ENCODE measurements at places on chromosomes 11 and 22.

DNA sequence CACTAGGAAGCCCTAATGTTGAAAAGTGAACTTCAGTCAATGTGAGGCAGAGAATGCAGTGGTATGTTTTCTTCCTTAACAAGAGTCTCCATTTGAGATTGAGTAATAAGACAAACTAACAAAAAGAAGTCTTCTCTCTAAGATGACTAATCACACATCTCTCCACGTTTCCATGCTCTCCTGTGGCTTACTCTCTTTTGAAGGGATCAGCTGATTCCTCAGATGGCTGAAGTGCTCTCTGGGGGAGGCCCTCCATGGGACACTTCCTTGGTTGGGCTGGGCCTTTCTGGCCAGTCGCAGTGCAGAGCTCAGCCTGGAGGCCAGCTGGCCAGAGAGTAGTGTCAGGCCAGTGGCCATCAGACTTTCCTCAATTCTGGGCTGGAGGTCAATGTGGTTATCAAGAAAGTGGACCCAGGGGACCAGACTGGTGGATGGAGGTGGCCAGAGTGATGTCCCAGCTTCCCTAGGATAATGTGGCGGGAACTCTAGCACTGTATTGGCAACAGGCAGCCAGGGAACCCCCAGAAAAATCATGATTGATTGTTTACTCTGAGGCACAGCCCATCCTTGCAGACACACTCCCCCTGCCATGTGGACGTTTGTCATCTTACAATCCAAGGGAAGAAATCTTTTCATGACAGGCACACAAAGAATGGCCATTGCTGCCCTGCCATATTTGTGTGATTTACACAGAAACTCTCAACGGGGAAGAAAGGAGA is 14.5 kb downstream of the CSRP3 start:
- no peak for DNase-seq

DNA sequence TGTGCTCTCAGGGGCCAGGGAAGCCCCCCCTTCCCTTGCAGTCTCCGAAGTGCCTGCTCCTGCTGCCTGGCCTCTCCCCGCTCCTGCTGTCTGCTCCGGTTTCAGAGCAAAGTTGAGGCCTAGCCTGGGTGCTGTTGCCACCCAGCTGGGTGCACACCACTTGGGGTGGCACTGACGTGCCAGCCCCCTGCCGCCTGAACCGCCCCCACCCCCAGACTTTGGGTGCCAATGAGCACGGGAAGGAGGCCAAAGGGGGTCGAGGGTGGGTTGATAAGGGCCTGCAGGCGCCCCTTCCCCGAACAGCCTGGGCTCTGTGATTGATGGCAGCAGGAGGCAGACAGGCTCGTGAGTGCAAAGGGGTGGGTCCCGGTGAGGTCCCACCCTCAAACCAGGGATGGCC is 48.2 kb downstream of the EMSY start:
- no peak for DNase-seq

- no peak for DNase-seq
These were observed 10.3 kb downstream of the IGLL5 start for GRCh38 chr22:22897947-22898346.

DNA sequence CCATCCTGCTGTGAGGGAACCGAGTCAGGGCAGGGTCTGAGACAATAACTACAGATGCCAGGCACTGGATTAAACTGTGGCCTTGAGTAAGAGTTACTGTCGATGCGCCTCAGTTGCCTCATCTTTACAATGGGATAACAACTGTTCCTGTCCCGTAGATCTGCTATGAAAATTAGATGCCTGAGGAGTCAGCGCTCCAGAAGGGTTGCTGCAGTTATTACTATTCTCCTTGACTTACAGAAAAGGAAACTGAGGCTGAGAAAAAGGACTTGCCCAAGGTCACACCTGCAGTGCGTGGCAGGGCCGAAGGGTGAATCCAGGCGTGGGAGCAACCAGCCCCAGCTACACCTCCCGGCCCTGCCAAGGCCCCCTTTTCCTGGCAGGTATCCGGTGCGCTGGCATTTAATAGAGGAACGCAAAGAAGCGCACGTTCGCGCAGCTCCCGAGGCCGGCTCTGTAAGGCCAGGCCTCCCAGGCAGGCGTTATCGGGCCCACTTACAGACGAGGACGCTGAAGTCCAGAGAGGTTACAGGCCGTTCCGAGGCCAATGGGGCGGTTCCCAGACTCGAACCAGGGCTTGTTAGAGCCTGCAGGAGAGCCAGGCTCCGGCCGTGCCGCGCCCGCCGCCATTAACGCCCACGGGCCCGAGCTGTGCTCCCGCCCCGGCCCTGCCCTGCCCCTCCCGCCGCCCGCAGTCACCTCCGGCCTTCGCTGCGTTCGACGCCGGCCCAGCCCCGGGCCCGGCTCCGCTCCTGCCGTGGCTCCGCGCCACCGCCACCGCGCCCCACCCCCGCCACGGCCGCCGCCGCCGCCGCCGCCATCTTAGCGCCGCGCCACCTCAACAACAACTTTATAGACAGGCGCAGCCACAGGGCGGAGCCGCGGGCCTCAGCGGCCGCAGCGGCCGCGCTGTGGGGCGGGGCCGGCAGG is at the start of gene C11orf68:
Gene C11orf68 (minus strand): TSS at position 852 of the 930 bp plus-strand sequence. CDS start 31 bp downstream, at position 821.
- no peak for DNase-seq

- no peak for DNase-seq
These were observed 663 bp downstream of the MYH9 start for GRCh38 chr22:36386900-36387708.

DNA sequence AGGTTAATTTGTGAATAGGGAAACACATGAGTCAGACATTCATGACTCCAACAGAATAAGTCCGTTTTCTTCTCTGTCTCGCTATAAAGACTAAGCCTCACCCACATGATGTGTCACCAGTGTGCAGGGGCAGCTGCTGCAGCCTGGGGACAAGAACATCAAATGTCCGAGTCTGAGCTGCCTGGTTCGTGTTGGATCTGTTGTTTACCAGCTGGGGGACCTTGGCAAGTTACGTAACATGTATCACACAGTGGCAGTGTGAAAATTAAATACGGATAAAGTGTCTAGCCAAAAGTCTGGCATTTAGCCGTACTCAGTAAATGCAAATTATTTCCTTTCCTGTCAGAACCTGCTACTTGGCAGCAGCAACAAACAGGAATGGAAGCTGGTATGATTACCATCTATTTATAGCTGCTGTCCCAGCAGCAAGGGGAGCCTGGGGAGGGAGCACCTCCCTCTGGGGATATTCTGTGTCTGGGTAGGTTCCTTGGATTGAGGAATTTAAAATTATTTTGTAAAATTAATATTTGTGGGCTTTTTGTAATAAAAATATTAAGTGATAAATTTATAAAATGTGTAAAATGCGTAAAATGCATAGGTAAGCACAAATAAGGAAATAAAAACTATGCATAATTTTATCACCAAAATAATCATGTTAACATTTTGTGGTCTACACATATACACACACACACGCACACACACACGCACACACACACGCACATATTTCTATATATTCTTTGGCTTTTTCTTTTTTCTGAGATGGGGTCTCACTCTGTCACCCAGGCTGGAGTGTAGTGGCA is 1.3 kb upstream of the CLDN25 start:
- no peak for DNase-seq

DNA sequence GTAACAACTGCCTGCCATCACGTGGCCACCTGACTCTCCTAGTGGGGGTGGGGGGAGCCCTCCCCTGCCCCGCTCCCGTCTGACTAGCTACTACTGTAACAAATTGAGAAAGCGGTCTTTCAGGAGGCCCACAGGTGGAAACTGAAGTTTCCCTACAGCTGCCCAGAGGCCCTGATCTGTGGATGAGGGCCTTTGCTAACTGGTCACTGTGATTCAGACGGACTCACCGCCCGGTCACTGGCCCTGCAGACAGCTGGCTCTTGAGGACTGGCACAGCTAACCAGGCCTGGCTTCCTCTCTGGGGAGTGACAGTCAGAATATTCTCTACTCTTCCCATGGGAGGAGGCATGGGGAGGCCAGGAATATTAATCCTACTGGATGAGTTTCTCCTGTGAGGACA is 116.8 kb downstream of the ARHGAP8 start:
- DNase-seq, result no peak

DNA sequence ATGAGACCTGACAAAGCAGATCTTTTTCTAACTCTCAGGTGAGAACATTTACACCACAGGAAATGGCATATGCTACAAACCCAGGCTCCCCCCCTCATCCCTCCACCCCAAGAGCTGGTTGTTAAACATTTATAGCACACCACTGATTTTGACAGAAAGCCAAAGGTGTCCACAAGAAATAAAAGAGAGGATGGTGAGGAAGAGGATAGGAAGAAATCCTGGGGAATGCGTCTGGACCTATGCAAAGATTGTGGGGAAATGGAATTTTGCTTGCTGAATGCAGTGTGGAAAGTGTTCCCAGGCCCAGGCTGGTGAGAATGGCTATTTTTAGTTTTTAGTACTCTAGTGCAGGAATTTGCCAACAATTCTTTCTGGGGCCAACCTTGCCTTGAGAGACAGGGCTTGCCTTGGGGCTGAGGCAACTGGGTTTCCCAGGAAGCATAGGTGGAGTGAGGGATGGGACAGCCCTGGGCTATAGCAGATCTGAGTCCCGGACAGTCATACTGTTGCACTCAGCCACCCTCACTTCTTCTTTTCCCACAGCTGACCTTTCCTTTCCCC is 163.9 kb downstream of the ADAMTS15 start:
- no peak for DNase-seq
